Activated CD8-positive, alpha-beta T cell treated with anti-CD3 and anti-CD28 coated beads, Interleukin-2, amount 10 ng/mL, durations not matched to agents 7 days and 5 days (primary cell): ENCODE measurements at places on chromosomes 16 and 17. TPM values are rescaled to one million over a fixed set of nuclear protein-coding genes. Genes with fewer than 3 reads are reported as not detected.

GRCh38 chr16:68332411-68333121 is 21.7 kb downstream of the PRMT7 start:
- DNase-seq = peak; percentile 32

DNA sequence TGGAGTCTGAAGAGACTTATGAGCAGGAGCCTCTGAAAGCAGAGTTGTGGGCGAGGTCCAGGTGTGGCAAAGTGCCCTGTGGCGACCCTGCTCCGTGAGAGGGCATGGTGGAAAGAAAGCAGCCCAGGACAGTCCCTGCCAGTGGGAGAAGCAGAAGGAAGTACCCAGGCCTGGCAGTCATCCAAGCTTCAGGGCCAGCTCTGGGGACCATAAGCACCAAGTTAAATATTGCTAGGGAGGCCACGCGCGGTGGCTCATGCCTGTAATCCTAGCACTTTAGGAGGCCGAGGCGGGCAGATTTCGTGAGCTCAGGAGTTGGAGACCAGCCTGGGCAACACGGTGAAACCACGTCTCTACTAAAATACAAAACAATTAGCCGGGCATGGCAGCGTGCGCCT is 4.9 kb upstream of the ASGR1 start:
- no peak for DNase-seq

ACAP1 gene
- 605 TPM for total RNA-seq

SLC4A1 gene
- total RNA-seq = not detected

DNA sequence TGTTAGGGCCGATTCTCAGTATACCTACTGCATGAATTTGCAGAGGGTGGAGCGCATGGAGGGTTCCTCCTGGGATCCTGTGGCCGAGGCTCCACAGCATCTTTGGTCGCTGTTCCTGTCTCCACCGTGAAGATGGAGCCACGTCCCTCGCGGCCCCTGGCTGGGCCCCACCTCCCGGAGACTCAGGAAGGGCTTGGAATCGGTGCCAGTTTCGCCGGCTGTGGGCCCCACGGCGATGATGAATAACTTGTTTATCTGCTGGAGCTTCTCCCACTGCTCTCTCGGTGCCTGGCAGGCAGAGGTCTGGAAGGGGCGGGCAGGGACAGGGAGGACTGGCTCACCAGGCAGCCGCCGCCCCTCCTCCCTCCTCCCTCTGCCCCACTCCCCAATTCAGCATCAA is 8.1 kb downstream of the SLC5A11 start:
- no peak for DNase-seq

TNFRSF13B gene
- total RNA-seq = not detected

GRCh38 chr17:57004944-57005579 is 27.1 kb downstream of the SCPEP1 start:
- peak; percentile 27 for DNase-seq

GRCh38 chr16:48157794-48158193 is 2.0 kb upstream of the ABCC12 start:
- no peak for DNase-seq

DNA sequence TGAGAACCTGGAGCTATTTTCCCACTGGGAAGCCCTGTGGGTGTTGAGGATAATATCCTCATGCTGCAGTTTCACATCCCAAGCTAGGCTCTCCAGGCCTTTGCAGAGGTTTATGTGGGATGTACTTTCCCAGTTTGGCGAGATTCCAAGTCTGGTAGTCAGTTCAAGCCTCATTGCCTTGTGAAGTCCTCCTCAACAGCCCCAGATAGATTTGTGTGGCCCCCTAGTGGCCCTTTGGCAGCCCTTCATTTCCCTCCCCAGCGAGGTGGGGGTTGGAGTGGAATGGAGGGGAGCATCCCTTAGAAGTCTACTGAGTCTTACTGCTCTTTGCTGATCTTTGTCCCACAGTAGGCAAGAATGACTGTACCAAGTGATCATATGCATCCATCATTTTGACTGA is 137.9 kb downstream of the CDH11 start:
- DNase-seq = no peak

MPV17L gene
- not detected for total RNA-seq

DNA sequence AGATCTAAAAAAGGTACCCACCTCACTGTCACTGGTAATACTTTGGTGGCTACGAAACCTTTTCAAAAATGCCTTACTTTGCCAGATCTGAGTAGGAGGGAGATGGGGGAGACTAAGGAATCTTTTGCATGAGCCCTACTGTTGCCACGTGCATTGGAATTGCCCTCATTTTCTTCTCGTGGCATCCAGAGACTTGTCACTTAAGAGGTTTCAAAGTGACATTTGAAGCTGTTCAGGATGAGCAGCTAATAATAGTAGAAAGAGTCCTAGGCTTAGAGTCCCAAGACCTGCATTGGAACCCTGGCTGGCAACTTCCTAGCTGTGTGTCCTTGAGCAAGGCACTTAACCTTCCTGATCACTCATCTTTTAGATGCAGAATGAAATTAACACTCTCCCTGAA is 43.5 kb downstream of the GPRC5B start:
- no peak for DNase-seq

GRCh38 chr17:16820161-16820877 is 130.3 kb downstream of the CCDC144A start:
- DNase-seq = no peak

DNA sequence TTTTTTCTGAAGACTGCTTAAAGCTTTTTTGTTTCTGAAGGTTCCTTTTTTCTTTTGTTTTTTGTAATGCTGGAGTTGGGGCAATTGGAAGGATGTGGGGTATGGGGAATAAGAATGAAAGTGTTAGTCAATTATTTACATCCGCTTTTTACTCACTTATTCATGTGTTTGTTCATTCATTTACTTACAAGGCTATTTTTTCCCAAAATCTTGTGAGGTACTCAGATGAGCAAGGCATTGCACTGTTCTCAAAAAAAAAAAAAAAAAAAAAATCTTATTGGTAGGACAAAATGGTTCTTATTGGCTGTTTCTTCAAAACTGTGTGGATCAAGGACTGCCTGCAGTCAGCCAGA is 55.7 kb downstream of the PLD6 start:
- DNase-seq = no peak

OTOA gene
- total RNA-seq = not detected

PITPNM3 gene
- total RNA-seq = 0.71 TPM

GRCh38 chr16:85571563-85571812 is 41.6 kb upstream of the GSE1 start:
- DNase-seq = no peak

TBC1D26 gene
- total RNA-seq = 0.23 TPM

DNA sequence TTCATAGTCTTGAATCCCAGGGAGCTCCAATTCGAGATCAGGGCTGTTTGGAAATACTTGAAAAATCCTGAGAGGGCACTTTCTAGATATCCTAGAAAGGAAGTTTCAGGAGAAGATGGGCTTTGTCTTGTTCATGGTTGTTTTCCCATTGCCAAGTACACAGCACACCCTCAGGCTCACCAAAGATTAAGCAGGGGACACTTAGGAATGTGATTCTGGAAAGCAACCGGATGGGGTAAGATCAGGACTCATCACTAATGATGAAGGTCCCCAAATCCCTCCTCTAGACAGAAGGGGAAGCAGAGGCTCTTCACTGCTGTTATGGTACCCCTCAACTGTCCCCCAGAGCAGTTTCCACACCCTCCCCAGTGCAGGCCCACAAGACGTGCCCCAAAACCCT is 40.7 kb downstream of the VAC14 start:
- no peak for DNase-seq

DNA sequence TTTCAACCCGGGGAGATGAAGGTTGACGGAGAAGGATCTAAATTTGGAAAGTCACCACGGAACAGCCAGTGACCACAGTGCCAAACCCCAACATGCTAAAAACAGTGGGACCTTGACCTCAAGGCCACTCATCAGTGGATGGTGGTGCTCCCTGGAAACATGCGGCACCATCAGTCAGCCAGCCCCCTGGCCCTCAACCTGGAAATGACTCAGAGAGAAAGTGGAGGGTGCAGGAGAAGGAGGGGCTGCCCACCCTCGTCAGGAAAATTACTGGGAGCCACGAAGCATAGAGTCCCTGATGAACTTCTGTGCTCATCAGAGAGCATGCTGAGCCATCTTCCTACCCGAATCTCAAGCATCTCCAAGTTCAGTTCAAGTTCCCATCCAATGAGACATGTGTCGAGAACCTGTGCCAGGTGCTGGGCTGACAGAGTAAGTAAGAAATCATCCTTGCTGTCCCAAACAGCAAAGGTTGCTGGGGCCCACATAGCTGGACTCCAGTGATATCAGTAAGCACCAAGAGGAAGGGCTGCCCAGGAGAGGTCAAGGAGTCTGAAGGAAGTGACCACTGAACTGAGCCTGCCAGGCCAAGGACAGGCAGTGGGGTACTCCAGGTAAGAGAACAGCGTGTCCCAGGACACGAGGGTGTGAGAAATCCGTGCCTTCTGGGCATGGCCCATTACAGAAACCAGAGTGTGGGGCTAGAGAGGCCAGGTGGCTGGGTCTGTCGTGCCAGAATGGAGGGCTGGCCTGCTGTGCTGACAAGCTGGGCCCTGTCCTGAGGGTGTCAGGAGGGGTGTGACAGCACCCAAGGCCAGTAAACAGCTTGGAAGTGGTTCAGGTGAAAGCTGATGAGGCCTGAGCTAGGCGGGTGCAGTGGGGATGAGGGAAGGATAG is 5.2 kb downstream of the PECAM1 start:
- DNase-seq = peak; percentile 76

TCAP gene
- 1.8 TPM for total RNA-seq

CLEC18A gene
- 0.95 TPM for total RNA-seq

GRCh38 chr16:85307552-85308364 is 195.5 kb upstream of the CIBAR2 start:
- DNase-seq = no peak

TP53TG3C gene
- total RNA-seq = not detected

GRCh38 chr16:65845466-65846209 is 520.9 kb upstream of the CDH5 start:
- DNase-seq = no peak

DNA sequence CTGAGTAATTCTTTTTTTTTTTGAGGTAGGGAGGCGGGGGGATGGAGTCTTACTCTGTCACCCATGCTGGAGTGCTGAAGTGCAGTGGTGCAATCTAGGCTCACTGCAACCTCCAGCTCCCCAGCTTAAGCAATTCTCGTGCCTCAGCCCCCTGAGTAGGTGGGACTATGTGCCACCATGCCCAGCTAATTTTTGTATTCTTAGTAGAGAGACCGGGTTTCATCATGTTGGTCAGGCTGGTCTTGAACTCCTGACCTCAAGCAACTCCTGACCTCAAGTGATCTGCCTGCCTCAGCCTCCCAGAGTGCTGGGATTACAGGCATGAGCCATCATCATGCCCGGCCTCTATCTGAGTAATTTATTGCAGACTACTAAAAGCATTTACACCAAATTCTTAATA is 19.4 kb downstream of the KPNB1 start:
- DNase-seq = no peak

TAT gene
- total RNA-seq = not detected

CLEC18B gene
- total RNA-seq = 0.76 TPM

GRCh38 chr17:36468903-36469635 is 17.4 kb upstream of the ZNHIT3 start:
- DNase-seq = no peak

- no peak for DNase-seq
These were observed 1109.7 kb downstream of the CDH11 start for GRCh38 chr16:64012166-64012565.

PDE6G gene
- total RNA-seq = 80.3 TPM

DNA sequence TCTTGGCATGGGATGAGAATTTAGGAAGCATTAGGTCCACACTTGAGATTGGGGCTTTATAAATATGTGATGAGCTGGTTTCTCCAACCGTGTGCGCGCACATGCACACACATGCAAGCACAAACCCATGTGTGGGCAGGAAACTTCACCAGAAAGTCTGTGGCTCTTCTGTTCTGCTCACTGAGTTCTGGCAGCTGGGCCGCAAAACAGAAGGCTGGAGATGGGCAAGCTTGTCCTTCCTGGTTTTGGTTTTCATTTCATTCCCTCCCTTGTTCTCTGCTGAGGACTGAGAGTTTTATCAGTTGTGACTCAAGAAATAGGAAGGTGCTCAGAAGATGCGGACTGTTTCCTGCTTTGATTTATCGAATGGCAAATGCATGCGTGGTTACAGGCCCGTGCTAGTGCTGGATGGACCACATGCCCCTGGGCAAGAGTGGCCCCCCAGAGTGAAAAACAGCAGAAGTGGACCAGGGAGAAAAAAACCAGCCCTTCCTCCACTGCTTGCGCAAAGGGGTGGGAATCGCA is 14.1 kb downstream of the MAP3K14 start:
- DNase-seq = peak; percentile 71

DNA sequence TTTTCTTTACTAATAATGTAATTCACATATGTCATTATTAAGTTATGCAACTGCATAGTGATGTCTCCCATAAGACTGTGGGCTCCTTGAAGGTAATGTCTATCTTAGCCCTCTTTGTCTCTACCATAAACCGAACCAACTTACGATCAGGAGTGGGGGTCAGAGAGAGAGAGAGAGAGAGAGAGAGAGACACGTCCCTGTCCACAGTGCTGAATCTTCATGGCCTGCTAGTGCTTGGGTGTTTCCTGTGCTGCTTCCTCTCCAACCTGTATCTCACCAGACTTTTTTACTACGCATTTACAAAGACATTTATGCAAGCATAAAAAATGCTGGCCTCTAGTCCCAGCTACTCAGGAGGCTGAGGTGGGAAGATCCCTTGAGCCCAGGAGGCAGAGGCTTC is 52.2 kb upstream of the HAPSTR1 start:
- peak; percentile 43 for DNase-seq

- DNase-seq = peak; percentile 74
These were observed 167.5 kb downstream of the UTP18 start for GRCh38 chr17:51427856-51428255.

DNA sequence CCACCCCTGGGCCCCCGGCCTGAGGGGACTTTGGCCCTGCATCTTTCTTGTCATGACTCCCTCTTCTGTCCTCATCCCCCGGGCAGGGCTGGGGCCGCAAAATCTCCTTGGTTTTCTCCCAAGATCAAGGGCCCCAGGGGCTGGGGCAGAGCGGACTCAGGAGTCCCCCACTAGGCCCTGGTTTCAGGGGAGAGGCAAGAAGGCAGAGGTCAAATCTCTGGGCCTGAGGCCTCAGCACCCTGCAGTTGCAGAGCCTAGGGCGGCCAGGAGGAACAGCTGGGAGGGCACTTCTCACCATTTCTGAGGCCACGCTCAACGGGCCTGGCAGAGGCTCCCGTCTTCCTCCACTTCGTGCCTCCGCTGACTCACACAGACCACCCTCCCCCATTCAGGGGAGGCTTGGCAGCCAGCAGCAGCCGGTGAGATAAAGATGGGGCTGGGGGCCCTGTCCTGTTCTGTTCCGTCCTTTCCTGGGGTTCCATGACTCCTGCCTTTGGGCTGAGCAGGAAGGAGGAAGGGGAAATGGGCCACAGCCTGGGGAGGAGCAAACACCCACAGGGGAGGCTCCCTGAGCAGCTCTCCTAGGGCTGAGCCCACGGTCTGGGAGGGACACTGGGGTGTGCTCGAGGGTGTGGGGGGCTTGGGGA is 12.4 kb downstream of the ZSCAN10 start:
- DNase-seq = no peak

DNA sequence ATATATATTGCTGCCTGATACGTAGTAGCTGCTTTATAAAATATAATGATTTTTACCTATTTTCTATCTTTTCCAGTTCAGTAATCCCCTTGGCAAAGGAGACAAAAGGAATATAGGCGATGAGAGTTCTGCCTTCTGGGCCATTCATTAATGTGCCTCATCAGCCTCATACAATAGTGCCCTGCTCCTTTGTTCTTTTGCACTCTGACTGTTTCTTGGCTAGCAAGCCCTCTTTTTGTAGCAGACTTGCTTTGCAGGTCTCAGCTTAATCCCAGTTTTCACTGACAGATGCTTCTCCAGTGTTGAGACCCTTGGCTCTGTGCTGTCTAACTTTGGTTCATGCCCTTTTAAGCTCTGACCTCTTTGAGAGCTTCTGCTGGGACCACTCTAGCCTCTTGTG is 10.4 kb downstream of the HSD17B2 start:
- no peak for DNase-seq
